Nephron progenitor cell (in vitro differentiated cells): ENCODE measurements at places on chromosomes 5 and 9.

DNA sequence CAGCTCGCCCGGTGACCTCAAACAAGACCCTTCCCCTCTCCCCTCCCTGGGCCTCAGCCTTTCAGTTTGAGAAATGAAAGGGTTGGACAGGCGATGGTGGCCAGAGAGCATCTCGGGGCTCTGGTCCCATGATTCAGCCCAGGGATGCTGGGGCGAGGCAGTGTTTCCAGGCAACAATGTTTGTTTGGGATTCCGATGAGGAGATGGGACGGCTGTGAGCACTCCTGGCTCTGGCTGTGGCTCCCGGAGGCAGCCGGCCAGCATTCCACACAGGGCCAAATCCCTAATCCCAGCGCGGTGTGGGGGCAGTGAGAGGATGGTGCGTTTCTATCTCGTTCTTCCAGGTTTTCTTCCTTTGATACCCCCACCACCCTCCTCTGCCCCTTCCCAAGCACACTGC lies 66.0 kb downstream of the HMCN2 start:
- no peak for DNase-seq

DNA sequence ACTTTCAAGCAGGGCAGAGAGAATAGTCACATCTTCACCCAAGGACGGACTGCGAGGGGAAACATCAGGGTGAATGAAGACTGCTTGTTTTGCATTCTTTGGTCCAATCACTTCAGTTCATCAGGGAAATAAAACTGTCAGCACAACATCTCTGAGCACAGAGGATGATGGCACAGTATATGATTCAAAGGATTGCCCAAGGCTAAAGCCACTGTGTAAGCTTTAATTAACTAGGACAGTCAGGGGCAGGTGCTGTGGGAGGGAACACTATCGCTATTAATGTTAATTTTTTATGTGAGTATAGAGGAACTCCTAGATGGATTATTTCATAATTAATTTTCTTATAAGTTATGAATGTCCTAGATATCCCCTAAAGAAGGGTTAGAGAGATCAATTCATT lies 112.1 kb downstream of the BASP1 start:
- DNase-seq, result no peak

- DNase-seq, result no peak
Measured at GRCh38 chr5:143066556-143067281, 296.5 kb downstream of the ARHGAP26 start.

GRCh38 chr5:168848569-168848968 lies 269.4 kb upstream of the PANK3 start:
- DNase-seq, result no peak

DNA sequence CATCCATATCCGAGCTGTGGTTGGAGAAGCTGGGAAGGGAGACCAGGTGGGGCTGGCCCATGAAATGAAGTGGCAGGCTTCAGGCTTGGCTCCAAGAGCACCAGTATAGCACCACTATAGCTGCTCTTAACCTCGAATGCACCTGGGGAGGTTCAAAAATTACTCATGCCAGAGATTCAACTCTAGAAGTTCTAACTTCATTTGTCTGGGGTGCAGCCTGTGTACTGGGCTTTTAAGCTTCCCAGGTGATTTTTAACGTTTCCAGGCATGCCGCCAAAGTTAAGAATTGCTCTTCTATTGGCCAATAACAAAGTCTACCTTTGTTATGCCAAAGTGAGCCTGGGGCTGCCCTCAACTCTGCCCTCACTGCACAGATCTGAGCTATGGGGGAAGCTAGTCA lies 458 bp downstream of the PRSS3 start:
- no peak for DNase-seq

DNA sequence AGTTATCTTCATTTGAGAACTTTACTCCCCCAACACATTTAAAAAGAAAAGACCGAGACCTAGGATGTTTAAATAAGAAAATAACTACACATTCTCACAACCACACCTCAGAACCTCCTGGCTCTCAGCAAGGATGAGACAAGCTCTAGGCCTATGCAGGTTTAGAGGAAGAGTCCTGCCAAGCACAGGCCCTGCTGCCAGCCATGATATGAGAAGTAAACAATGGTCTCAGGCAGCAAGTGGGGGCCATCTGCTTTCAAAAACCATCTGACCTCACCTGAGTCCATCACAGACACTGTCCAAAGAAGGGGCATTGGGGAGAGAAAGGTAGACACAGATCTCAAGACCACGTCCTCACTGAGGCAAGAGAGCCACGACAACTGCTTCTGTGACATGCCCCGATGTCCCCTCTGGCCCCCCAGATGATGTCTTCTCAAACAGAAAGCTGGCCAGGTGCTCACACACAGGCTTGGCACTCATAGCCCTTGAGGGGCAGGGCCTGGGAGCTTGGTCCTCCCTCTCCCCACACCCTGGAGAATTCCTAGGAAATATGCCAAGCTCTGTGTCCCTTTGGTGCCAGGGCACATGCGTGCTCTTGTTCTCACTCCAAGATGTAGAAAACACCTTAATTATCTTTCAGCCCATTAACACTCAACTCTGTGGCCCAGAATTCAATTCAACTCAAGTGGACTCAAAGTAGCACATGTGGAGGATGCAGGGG lies 150.4 kb downstream of the FSTL4 start:
- DNase-seq, result no peak

- DNase-seq, result no peak
Measured at GRCh38 chr5:175457466-175457865, 13.5 kb upstream of the DRD1 start.

DNA sequence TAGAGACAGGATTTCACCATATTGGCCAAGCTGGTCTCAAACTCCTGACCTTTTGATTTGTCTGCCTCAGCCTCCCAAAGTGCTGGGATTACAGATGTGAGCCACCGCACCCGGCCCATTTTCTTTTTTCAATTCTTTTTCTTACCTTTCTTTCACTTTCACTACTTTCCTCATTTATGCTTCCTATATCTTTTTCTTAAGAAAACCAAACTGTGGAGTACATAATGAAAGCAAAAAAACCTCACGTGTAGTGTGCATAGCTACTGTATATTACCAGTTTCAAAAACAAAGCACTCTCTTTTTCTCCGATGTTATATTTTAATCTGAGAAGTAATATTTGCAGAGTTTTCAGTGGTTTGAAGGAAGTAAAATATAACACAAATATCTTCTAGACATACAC lies 8.0 kb upstream of the CAST start:
- DNase-seq, result no peak

GRCh38 chr5:53378590-53379247 lies 101.7 kb upstream of the FST start:
- no peak for DNase-seq

GRCh38 chr9:77455312-77455927 lies 192.7 kb downstream of the GNA14 start:
- no peak for DNase-seq

DNA sequence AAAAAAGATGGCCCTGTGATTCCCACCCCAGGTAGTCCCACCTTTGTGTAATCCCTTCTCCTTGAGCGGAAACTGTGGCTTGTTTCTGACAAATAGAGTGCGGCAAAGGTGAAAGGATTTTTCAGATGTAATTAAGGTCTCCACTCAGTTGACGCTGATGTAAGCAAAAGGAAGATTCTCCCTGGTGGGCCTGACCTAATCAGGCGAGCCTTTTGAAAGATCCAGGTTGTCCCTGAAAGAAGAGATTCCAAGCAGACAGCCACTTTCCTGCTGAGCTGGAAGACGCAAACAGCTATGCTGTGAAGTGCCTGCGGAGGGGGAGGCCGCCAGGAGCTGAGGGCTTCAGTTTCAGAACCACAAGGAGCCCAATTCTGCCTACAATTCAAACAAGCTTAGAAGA lies 24.1 kb downstream of the PTGES start:
- DNase-seq, result no peak

- no peak for DNase-seq
Measured at GRCh38 chr9:36843964-36844363, 190.1 kb downstream of the PAX5 start.

- DNase-seq, result no peak
Measured at GRCh38 chr5:137147346-137147745, 351.8 kb downstream of the SPOCK1 start.

DNA sequence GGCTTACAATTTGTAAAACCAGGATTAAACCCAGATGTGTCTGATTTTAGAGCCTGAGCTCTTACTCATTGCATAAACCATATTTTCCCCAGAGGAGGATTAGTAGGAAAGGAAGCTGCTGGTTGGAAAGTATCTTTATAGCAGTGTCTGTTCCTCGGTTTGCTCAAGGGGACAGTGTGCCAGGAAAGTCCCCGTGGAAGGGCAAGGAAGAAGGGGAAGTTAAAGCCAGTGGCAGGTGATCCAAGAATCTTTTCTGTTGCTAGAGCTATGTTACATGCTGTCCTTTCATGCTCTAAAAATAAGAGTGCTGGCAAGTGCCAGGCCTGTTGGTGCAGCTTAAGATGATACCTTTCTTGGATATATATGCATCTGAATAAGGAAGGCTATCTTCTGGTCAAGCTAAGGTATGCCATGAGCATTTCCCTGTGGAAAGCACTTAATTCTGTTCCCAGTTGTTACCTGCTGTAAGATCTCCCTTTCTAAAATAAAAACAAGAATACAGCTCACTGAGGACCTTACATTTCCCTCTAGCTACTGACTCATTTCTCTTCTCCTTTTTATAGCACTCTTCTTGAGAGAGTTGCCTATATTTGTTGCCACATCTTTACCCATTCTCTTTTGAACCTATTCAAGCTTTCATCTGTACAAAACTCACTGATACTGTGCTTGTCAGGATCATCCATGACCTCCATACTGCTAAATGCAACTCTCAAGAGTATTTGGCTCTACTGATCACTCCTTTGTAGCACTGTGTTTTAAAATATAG lies 8.0 kb downstream of the PDCD1LG2 start:
- no peak for DNase-seq

GRCh38 chr5:82151204-82151603 lies 127.0 kb downstream of the RPS23 start:
- no peak for DNase-seq

DNA sequence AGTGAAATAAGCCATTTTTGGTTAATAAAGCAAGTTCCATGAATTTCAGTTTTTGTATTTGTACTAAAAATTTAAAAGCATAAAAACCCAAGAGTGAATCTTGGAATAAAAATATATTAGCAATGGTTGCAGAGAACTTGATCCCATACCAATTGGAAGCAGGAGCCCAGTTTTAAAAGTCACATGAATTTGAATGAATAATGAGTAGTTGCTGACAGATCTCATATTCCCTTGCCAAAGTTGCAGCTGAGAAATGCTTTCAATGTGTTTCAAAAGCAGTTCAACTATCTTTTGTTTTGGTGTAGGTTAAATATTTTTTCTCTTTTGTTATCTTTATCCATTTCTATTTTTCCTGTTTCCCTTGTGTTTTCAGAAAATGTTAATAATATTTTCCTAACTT lies 818.6 kb downstream of the CDH18 start:
- DNase-seq, result no peak

- no peak for DNase-seq
Measured at GRCh38 chr5:98905857-98906688, 22.7 kb downstream of the CHD1 start.
